HT1080 (cell line): ENCODE measurements at places on chromosomes 11 and 22. TPM values are rescaled to one million over a fixed set of nuclear protein-coding genes. Genes with fewer than 3 reads are reported as not detected.

- DNase-seq, result no peak
Measured at GRCh38 chr22:29211466-29211865, 5.8 kb downstream of the EMID1 start.

- no peak for DNase-seq
Measured at GRCh38 chr11:65378208-65378927, 4.1 kb downstream of the SLC25A45 start.

DNA sequence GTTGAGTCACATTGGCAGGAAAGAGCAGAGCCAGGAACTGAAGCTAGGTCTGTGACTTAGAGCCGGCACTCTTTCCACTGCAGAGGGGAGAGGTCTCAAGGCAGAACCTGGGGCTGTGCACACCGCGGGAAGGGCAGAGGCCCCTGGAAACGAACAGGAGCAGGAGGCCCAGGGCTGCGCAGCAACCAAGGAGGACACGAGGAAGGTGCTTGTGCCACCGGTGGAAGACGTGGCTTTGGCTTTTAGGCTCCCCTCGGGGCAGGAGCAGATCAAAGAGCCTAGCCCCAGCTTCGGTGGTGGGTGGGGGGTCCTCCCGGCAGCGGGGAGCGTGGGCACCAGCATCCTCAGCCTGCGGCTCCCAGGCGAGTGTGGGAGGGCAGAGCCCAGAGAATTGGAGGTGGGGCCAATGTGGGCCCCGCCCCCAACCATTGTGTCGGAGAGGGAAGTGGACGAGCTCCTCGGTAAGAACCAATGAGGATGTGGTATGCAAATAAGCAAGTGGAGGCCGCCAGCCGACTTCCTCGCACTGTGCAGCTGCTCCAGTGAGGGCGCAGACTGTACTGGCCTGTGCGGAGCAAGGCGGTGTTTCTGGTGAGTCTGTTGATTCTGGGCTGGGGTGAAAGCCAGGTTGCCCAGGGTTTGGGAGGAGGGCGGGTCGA, at the start of gene CCDC116:
Gene CCDC116, plus strand, starts transcription at position 524 of the 659 bp plus-strand sequence. CDS start 422 bp downstream, outside the sequence.
- peak; percentile 29 for DNase-seq

DNA sequence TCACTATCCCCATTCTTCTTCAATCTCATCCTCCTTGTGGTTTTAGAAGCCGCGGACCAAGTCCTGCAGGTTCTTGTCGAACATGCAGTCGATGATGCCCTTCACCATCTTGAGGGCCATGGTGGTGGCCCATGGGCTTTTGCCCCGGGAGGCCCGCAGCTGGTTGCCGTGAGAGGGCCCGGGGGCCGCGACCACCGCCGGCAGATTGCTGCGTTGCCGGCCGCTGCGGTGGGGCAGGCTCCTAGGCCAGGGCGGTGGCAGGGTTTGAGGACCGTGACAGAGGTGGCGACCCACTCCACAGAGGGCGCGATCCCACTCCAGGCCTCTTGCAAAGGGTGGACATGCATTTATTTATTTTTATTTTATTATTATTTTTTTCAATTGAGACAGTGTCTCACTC, 67.0 kb downstream of the APOL5 start:
- no peak for DNase-seq

- no peak for DNase-seq
Measured at GRCh38 chr22:42788021-42788420, 67.4 kb upstream of the A4GALT start.

DNA sequence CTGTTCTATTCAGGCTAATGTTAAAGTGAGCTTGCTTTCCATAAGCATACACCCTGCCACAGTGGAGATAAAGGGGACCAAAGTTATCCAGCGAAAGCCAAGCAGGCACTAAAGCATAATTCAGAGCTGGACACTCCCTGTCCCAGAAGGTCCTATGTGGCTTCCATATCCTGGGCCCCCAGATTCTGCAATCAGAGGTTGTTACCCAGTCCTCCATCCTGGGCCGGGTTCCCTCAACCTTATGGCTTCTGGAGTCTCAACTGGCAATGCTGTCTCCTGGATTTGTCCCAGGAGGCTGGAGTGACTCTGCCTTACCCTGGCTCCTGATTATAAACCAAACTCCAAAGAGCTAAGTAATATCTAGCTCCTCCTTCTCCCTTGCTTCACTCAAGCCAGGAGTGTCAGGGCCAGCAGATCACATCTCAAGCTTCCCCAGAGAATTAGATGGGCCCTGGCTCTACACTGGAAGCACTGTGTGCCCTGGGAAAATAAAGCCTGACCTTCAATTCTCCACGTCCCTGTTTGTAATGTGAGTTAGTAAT, 14.0 kb upstream of the SMIM35 start:
- no peak for DNase-seq

- DNase-seq, result no peak
Measured at GRCh38 chr11:83275888-83276641, 10.1 kb downstream of the CCDC90B start.

DNA sequence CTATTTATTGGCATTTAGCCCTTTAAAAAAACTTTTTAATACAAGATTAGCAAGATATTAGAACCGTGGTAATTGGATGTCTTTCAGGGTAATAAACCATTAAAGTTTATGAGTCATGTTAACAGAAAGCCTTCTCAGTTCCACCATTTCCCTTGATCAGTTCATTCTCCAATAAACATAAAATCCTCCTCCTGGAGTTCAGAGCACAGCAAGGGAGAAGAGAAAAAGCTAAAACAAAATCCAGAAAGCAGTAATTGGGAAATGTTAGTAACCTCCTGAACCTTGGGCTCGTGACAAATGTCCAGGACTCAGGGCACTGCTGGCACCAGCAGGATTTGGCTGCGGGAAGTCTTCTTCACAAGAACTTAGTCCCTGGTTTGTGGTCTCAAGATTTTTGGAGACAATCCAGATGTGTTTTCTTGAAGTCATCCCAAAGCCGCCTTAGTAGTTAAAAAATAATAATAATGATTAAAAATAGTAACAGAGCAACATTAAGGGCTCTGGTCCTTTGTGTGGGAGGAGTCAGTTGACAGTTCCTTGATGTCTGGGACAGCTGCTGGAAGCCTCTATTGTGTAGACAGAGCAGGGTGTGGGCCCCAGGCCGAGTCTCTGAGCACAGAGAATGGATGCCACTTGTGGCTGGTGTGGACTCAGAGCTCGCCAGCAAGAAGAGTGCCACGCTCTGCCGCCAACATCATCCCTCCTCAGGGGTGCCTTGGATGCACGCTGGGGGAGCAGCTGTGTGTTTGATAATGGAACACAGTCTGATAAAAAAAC, 43.4 kb upstream of the PITPNB start:
- DNase-seq, result no peak

GRCh38 chr22:27181537-27181936, 524.1 kb downstream of the MIAT start:
- DNase-seq, result peak; percentile 4

DNA sequence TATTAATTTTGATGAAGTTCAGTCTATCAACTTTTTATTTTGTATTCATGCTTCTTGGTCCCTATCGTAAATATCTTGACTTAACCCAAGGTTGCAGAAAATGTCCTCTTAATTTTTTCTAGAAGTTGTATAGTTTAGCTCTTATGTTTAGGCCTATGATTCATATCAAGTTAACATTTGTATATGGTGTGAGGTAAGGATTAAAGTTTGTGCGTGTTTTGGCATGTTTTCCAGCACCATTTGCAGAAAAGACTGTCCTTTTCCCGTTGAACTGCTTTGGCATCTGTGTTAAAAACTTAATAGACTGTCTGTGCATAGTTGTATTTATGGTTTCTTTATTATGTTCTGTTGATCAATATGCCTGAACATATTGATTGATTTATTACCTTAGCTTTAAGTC, 42.3 kb downstream of the ARHGEF12 start:
- no peak for DNase-seq

DNA sequence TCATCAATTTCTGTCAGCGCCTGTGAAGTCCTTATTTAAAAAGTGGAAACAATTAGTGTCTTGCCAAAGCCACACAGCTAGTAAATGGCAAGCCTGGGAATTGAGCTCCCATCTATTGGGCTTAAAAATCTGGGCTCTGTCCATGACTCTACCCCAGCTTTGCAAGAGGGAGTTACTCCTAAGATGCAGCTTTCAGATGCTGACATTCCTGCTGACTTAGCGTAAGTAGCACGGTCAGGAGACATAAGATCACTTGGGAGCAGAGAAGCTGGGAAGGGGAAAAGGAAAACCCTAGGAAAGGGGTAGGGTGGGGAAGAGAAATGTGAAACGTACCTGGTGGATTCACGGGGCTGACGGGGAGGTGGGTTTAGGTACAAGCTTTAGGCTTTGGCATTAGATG, 36.0 kb upstream of the OR4B1 start:
- no peak for DNase-seq

GRCh38 chr11:70063121-70063520, 15.0 kb upstream of the ANO1 start:
- DNase-seq, result no peak

The NEAT1 gene
- total RNA-seq, result 7.9 and 12.9 TPM in 2 replicates

The HORMAD2 gene
- total RNA-seq, result not detected in 2 replicates

The HEPACAM gene
- total RNA-seq, result 0.29 TPM in 1 of 2 replicates, not detected in the other

The HOATZ gene
- total RNA-seq, result not detected in 2 replicates

The SLC25A17 gene
- 32.3 and 34.4 TPM in 2 replicates for total RNA-seq
